Esophagus squamous epithelium (tissue), 5 donors: ENCODE measurements at places on chromosomes 12 and 14. TPM values are rescaled to one million over a fixed set of nuclear protein-coding genes. Genes with fewer than 3 reads are reported as not detected.

DNA sequence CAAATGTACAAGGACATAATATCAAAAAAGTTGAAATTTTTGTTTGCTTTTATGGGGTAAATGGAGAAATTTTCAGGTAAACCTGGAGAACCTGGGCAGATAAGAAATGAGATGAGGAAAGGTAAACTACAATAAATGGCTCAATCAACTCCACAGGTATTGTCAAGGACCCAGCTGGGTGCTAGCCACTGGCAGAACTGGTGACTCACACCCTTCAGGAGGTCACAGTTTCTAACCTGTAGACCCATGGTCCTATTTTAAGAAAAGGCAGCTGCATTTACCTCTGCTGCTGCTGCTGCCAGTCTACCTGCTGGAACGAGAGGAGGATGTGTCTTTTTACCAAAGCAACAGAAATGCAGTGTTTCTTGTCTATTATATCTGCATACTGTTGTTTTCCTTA, 226.6 kb downstream of the ALG10B start:
- no peak for DNase-seq
- H3K27ac ChIP-seq: no peak overlapping the region
- no peaks in the 10 kb centered on the region for H3K4me1 ChIP-seq
- H3K27me3 ChIP-seq: no peaks in the 10 kb centered on the region
- no peaks in the 10 kb centered on the region for H3K36me3 ChIP-seq
- no peak overlapping the region for H3K4me3 ChIP-seq

HCAR2 gene
- 12.0 TPM for total RNA-seq

DNA sequence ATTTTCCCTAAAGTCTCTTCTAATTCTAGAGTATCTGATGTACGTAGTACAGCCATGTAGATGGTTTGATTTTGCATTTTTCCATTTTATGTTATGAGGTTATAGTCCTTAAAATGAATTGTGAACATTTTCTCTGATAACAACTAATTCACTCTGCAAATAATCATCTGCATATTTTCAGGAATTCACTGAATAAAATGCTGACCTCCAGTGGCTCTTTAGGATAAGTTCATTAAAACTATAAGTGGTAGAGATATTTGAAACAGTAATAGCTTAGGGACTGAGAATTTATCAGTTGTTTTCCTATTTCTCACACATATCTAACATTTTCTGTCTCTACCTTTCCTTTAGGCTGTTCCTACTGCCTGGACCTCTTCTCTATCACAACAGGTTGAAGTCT, 4.4 kb downstream of the MSRB3 start:
- peaks cover 19% of the 10 kb centered on the region for H3K27me3 ChIP-seq
- no peaks in the 10 kb centered on the region for H3K36me3 ChIP-seq
- H3K4me3 ChIP-seq: no peak overlapping the region
- peaks cover 34% of the 10 kb centered on the region for H3K4me1 ChIP-seq
- no peak overlapping the region for H3K27ac ChIP-seq

C12orf50 gene
- total RNA-seq: not detected

DNA sequence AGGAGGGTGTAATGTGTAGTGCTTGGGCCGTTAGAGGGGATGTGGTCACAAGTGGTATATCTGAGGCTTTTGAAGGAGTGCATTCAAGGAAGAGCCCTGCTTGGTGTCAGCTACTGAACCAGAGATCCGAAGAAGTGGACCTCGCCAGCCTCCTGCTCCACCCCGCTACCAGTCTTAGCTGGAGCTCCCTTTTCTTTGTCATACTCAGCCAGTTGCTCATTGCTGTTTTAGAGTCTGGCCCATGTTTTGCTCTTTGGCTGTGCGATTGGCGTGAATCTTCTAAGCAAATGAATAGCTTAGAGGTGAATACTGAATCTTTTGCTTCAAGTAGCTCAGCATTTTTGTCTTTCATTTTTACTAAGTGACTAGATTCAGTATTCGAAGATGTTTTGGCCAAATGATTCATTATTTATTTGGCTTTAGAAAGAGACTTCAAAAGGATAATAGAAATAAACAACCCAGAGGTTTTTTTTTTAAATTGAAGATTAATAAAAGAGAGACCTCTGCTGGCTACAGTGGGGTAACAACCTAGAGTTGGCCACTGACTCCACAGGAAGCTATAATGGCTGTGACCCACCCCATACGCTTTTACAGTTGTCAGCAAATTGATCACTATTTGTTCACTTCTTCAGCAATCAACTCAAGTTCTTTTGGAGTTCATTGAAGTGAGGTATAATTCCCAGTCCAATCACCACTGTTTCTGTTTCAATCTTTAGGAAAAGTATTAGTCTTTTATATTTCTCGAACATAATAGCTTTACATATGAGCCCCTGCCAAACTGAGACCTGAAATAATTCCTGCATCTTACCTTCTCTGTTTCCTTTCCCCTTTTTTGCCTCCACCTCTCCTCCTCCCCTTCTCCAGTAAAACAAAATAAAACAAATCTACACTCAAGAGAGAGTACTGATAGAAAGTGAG, 19.9 kb downstream of the CDKN1B start:
- DNase-seq: no peak
- peak overlapping the region; percentile 82 for H3K27ac ChIP-seq
- peaks cover 25% of the 10 kb centered on the region for H3K4me1 ChIP-seq
- H3K27me3 ChIP-seq: no peaks in the 10 kb centered on the region

- no peak overlapping the region for H3K27ac ChIP-seq
- no peaks in the 10 kb centered on the region for H3K4me1 ChIP-seq
- DNase-seq: no peak
- H3K4me3 ChIP-seq: no peak overlapping the region
Measured at GRCh38 chr12:57018906-57019305, 2.6 kb upstream of the TAC3 start.

GPHN gene
- total RNA-seq: 14.0 TPM

DNA sequence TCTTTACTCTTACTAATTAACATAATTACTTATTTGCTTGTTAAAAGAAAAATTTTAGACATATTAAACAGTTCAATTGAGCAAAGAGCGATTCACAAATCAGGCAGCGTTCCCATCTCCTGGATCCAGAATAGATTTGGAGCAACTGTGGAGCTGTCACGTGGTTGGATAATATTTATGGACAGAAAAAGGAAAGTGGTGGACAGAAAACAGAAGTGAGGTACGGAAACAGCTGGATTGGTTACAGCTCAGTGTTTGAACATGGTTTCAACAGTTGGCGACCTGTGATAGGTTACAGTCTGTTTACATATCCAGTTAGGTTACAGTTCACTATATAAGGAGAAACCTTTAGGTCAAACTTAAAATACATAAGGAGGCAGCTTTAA, 19.7 kb upstream of the FAM234B start:
- H3K4me1 ChIP-seq: no peaks in the 10 kb centered on the region
- H3K27ac ChIP-seq: no peak overlapping the region
- H3K4me3 ChIP-seq: no peak overlapping the region
- H3K36me3 ChIP-seq: no peaks in the 10 kb centered on the region

SNRNP35 gene
- 12.3 TPM for total RNA-seq

DNA sequence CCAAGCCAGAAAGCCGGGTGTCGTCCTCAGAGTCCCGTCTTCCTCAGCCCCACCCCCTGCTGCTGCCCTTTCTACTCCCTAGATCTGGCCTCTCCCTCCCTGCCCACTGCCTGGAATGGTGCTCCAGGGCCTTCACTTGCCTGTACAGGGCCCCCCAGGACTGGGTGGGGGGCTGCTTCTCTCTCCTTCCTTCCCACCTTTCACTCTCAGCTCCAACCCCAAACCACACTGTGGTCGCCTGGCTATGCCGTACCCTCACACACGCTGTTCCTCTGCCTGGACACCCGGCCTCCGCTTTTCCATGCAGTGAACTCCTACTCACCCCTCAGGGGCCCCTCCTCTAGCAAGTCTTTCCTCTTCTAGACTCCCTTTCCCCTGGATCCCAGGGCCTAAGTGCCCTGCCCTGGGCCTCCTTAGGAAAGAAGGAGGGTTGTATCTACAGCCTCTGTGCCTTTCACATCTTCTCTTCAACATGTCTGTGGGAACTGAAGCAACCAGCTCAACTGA, 25.5 kb upstream of the DIO3 start:
- H3K4me1 ChIP-seq: no peaks in the 10 kb centered on the region
- H3K4me3 ChIP-seq: no peak overlapping the region
- no peaks in the 10 kb centered on the region for H3K36me3 ChIP-seq
- no peak for DNase-seq
- no peak overlapping the region for H3K27ac ChIP-seq
- no peaks in the 10 kb centered on the region for H3K27me3 ChIP-seq

OR6C2 gene
- total RNA-seq: not detected

TTC7B gene
- total RNA-seq: 5.5 TPM

CLEC6A gene
- not detected for total RNA-seq

GRCh38 chr14:34502001-34502400, 37.5 kb downstream of the EAPP start:
- no peaks in the 10 kb centered on the region for H3K36me3 ChIP-seq
- H3K4me1 ChIP-seq: peaks cover 20% of the 10 kb centered on the region
- no peak overlapping the region for H3K27ac ChIP-seq
- DNase-seq: no peak
- no peaks in the 10 kb centered on the region for H3K27me3 ChIP-seq

ZC2HC1C gene
- 3.4 TPM for total RNA-seq

PLEKHD1 gene
- total RNA-seq: not detected

DNA sequence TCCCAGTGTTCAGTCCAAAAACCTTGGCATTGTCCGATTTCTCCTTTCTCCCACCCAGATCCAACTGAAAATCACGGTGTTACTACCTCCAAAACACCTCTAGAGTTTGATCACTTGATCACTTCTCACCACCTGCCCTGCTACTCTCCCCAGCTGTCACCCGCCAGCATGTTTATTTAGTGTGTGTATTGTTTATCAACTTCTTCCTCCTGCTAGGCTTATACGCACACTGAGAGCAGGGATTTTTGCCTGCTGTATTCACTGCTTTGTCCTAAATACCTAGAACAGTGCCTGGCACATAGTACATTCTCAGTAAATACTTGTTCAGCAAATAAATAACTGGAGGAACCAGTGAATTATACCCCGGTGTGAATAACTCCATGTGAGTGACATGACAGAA, 5.0 kb downstream of the BDKRB1 start:
- peaks cover 11% of the 10 kb centered on the region for H3K4me1 ChIP-seq
- peaks cover 5% of the 10 kb centered on the region for H3K36me3 ChIP-seq
- H3K27me3 ChIP-seq: no peaks in the 10 kb centered on the region
- H3K4me3 ChIP-seq: no peak overlapping the region
- peak overlapping the region; percentile 72 for H3K27ac ChIP-seq
